ENCODE measurements at places on chromosomes 4 and X. TPM values are rescaled to one million over a fixed set of nuclear protein-coding genes. Genes with fewer than 3 reads are reported as not detected.
A peak's percentile ranks its signal among the peaks of the same experiment; 100 is the strongest.

- no peaks in the 10 kb centered on the region for H3K4me1 ChIP-seq
- no peak overlapping the region for H3K27ac ChIP-seq
- H3K27me3 ChIP-seq, result peaks cover 23% of the 10 kb centered on the region
- no peaks in the 10 kb centered on the region for H3K36me3 ChIP-seq
- no peak for DNase-seq
Measured at GRCh38 chrX:100695991-100696390, 35.9 kb downstream of the SYTL4 start.

GRCh38 chrX:138765051-138765450, 53.5 kb upstream of the FGF13 start:
- no peak overlapping the region for H3K27ac ChIP-seq
- no peak overlapping the region for H3K4me3 ChIP-seq
- H3K4me1 ChIP-seq, result no peaks in the 10 kb centered on the region
- no peak for DNase-seq

GRCh38 chr4:108466936-108467902, 153.2 kb upstream of the RPL34 start:
- H3K36me3 ChIP-seq, result no peaks in the 10 kb centered on the region
- peak; percentile 7 for DNase-seq
- H3K4me3 ChIP-seq, result no peak overlapping the region
- no peaks in the 10 kb centered on the region for H3K27me3 ChIP-seq
- no peak overlapping the region for H3K27ac ChIP-seq
- no peaks in the 10 kb centered on the region for H3K4me1 ChIP-seq

GRCh38 chr4:129326571-129327460, 230.9 kb downstream of the C4orf33 start:
- H3K36me3 ChIP-seq, result no peaks in the 10 kb centered on the region
- no peaks in the 10 kb centered on the region for H3K4me1 ChIP-seq
- H3K4me3 ChIP-seq, result no peak overlapping the region
- peak overlapping the region; percentile 68 for H3K27ac ChIP-seq
- no peak for DNase-seq

- no peak overlapping the region for H3K27ac ChIP-seq
- no peaks in the 10 kb centered on the region for H3K36me3 ChIP-seq
- DNase-seq, result no peak
- no peaks in the 10 kb centered on the region for H3K27me3 ChIP-seq
- H3K4me3 ChIP-seq, result no peak overlapping the region
Measured at GRCh38 chr4:34066126-34066525, 2178.2 kb downstream of the ARAP2 start.

GRCh38 chr4:7727749-7728148, 211.9 kb downstream of the AFAP1 start:
- DNase-seq, result no peak
- no peaks in the 10 kb centered on the region for H3K4me1 ChIP-seq
- H3K27ac ChIP-seq, result no peak overlapping the region
- no peaks in the 10 kb centered on the region for H3K36me3 ChIP-seq
- H3K27me3 ChIP-seq, result no peaks in the 10 kb centered on the region

DNA sequence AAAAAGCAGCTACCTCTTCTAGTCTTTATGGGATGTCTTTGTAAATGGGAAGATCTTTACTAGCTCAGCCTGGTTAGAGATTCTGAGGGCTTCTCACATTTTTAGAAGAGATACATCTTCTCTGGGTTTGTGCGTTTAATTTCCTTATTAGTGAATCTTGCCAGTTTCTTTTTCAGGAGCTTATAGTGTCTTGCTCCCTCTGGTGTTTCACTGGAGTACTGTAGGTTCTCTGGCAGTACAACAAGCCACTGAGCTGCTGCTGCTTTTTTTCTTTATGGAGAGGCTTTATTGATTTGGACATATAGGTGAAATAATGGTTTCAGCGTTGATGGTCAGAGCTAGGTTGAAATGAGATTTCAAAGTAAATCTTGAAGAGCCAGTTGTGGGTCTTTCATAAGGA, 82.9 kb downstream of the LAS1L start:
- no peaks in the 10 kb centered on the region for H3K4me1 ChIP-seq
- peak; percentile 8 for DNase-seq
- H3K27me3 ChIP-seq, result no peaks in the 10 kb centered on the region

The TAF7L gene
- total RNA-seq, result not detected
